ENCODE measurements at places on chromosomes 7 and 10. TPM values are rescaled to one million over a fixed set of nuclear protein-coding genes. Genes with fewer than 3 reads are reported as not detected.

The ZNF853 gene
- 0.54 TPM for total RNA-seq

The MUC3A gene
- total RNA-seq: under 0.01 TPM

The CARD11 gene
- total RNA-seq: 46.0 TPM

The TNS3 gene
- total RNA-seq: 17.5 TPM

The SLC16A9 gene
- total RNA-seq: 0.19 TPM

The IL2RA gene
- total RNA-seq: not detected

The PRTFDC1 gene
- 6.5 TPM for total RNA-seq

The GPR15LG gene
- not detected for total RNA-seq

All from endothelial cell of coronary artery (primary cell).